ENCODE measurements at places on chromosomes 7 and 10. TPM values are rescaled to one million over a fixed set of nuclear protein-coding genes. Genes with fewer than 3 reads are reported as not detected.

The SMKR1 gene
- total RNA-seq = 1.7 TPM

The MAGI2 gene
- not detected for total RNA-seq

The IFIT1 gene
- 9.0 TPM for total RNA-seq

DNA sequence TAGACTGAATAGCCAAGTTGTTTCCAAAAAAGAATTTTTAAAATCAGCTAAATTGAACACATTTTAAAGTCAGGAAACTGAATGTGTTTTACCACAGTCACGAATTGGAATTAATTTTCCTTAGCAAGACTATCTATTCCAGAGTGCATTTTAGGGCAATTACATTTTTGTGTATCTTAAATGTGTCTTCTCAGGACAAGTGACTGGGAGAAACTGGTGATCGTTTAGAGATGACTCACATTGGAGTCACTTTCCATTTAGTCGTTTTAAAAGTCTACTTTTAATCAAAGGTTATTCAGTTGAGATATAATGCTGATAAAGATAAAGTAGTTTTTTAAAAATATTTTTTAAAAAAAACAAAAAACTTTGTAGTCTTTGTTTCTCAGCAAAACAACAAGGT lies 191.7 kb upstream of the SLC26A5 start:
- DNase-seq = no peak

DNA sequence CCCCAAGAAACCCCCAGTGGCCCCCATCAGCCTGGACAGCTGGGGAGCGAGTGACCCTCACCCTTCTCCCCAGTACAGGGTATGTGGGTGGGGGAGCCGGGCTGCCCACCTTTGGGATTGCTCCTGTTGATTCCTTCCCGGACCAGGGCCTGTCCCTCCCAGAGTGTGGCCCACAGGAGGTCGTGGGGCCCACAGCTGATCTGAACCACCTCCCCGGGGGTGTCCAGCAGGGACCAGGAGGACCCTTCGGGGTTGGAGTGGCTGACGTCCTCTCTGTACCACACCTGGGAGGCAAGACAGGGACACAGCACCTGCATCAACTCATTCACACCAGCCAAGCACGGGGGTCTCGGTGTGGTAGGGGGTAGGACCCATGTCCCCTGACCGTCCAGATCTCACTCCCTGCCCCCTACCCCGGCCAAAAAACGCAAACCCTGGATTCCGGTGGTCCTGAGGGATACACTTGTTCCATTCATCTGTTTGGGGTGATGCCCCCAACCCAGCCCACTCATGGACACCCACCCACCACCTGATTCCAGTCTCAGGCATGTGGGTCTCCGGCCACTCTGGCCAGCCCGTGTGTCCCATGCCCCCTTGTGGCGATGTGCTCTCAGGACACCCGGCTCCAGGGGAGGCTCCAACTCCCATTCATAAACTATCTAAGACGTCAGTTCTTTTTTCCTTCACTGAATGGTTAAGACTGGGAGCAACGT lies 10.9 kb downstream of the TECPR1 start:
- DNase-seq = peak; percentile 42

DNA sequence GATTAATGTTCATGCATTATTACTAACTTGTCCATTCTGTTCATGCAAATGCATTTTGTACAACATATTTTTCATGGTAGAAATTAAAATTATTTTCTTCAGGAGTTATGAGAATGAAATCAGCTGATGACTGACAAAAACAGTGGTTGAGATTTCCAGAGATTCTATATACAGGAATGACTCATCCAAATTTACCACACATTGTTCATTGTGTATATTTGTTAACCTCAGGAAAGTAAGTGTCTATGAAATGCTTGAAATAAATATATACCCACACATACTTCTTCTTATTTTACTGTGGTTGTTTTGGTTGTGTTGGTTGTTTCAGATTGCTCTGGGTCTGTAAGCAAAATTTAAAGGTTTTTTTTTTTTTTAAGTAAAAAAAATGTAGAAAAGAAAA lies 108.1 kb upstream of the SP8 start:
- no peak for DNase-seq

DNA sequence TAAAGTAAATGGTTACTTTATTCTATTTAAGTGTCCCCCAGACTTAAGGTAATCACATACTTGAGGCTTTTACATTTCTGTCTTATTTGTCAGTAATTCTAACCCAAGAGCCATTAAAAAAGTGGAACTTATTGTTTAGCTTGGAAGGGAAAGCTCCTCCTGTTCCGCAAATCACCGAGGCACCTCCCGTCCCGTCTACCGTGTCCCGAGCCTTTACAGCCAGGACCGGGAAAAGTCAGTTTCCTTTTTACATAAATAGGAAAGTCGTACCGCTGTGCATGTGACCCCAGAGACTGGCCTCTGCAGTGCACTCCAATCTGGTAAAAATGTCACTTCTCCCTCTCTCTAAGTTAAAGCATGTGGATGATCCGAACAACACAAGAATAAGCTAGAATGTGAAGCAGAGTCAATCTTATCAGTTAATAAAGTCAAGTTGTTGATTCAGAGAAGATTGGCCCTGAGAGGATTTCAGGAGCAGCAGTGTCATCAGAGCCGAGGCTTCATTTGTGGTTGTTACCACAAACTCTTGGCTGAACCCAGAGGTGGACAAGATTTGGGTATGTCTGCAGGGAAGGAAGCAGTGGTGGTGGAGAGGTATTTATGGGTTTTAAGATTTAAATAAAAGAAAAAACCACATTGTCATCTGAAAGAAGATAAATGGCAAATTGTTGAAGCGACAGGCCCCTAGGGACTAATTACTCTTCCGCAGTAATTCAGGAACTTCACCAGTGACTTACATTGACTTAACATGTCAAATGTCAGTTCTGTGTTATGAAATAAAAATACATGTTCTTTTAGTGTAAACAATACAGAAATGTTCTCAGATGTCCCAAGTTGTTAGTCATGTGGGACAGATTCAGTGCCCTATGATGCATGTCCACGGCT lies 316.6 kb upstream of the ZNF32 start:
- no peak for DNase-seq

DNA sequence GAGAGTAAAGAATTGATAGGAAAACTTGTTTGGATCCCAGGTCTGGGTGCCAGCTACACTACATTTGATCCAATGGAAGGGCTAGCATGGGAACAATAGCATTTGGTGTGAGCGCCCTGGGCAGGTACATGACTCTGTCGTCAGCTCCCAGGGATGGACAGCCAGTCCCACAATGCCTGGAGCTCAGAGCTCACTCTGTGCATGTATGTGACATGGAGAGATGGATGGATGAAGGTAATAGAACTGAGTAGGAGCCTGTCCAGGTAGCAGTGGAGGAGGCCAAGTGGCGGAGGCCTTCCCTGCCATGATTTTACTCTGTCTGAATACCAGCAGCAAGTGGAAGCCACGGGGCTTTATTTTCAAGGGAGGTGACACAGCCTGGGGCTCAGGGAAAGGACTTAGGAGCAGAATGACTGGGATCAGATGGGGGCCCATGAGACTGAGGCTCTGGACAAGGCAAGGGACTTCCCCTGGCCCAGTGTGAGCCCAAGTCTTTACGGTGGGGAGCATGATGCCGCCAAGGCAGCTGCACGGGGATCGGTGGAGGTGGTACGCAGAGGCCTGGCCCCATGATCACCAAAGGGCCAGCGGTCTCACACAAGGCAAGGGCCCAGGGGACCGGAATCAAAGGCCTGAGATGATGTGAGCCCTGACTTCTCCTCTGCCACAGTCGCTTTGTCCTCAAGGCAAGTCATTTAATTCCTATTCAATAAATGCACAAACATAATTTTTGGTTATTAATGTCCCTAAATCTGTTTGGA lies 5.9 kb downstream of the PTPRE start:
- no peak for DNase-seq
